CD8-positive, alpha-beta memory T cell (primary cell): ENCODE measurements at places on chromosomes 1 and 21. TPM values are rescaled to one million over a fixed set of nuclear protein-coding genes. Genes with fewer than 3 reads are reported as not detected.
A peak's percentile ranks its signal among the peaks of the same experiment; 100 is the strongest.

- DNase-seq, result no peak
Observed at GRCh38 chr1:8632102-8632501, 185.3 kb downstream of the RERE start.

DNA sequence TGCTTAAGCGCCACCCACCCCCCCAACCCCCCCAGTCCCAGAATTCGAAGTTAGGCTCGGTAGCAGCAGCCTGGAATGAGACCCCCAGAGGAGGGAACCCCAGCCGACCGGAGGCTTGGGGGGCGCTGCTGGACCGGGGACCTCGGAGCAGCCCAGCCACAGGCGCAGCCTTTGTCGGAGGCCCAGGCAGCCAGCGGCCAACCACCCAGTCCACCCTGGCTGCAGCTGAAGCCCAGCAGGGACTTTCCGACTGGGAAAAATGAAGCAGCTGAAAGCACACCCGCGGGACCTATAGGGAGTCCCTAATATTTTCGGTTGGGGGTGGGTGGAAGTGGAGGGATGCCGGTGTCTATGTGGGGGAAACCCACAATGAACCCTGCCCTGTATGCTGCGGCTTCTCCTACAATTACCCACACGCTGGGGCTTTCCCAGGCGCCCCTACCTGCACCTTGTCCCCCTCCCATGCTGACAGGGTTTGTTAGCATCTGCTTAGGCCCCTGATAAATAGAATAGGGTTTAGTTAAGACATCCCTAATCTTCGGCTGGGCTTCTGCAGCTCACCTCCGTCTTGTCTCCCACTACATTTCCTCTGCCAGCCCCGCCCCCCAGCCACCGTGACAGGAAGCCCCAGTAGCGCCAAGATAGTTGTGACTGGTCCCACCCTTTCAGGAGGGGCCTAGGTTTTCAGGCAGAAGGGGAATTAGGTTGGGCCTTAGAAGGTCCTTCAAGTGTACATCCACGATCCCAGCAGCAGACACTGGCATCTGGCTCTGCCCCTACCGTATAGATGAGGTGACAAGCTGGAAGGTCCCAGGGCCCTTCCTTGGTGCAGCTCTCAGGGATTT, 838 bp downstream of the CCDC28B start:
- peak; percentile 77 for DNase-seq

Gene S100A9
- 2.3 TPM for total RNA-seq

DNA sequence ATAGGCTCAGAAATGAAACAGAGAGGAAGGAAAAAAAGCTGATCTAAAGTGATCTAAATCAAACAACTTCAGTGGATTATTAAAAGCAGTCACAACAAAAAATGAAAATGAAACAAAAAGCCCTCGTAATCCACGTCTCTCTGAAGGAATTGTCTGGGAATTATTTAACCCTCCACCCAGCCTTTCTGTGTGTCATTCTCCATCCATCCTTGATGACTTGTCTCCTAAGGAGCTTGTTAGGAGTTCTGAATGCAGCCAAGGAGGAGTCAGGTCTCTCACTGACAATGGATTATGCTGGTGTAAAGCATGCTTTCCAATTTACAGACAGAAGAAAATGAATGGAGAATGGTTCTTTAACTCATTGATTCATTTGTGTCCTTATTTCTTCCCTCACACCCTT, 359.3 kb upstream of the RUNX1 start:
- no peak for DNase-seq

- no peak for DNase-seq
Observed at GRCh38 chr1:210536254-210536961, 207.7 kb downstream of the HHAT start.

DNA sequence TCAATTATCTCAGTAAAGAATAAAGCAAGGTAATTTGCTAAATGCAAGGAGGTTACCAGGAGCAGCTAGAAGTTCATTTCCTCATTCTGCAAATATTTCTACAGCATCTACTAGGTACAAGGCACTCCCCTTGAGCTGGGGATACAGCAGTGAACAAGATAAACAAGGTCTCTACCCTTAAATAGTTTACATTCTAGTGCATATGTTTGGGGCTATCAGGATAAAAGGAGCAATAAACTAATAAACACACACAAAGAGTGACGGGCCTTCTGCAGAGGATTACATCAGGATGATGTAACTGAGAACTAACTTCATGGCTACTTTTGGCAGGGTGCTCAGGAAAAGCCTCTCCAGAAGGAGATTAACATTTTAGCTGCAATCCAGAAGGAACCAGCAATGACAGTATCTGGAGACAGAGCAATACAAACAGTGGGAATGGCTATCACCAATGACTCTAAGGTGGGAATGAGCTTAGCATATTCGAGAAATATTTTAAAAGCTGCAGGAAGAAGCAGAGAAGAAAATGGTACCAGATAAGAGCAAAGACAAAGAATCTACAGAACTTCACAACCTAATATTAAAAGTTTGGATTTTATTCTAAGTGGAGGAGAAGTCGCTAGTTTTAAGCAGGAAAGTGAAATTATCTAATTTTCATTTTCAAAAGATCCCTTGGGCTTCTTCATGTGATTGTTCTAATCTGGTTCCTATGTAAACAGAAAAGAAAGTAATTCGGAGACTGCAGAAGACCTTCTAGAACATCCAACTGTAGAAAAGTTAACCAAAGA, 25.8 kb downstream of the TP53BP2 start:
- no peak for DNase-seq

DNA sequence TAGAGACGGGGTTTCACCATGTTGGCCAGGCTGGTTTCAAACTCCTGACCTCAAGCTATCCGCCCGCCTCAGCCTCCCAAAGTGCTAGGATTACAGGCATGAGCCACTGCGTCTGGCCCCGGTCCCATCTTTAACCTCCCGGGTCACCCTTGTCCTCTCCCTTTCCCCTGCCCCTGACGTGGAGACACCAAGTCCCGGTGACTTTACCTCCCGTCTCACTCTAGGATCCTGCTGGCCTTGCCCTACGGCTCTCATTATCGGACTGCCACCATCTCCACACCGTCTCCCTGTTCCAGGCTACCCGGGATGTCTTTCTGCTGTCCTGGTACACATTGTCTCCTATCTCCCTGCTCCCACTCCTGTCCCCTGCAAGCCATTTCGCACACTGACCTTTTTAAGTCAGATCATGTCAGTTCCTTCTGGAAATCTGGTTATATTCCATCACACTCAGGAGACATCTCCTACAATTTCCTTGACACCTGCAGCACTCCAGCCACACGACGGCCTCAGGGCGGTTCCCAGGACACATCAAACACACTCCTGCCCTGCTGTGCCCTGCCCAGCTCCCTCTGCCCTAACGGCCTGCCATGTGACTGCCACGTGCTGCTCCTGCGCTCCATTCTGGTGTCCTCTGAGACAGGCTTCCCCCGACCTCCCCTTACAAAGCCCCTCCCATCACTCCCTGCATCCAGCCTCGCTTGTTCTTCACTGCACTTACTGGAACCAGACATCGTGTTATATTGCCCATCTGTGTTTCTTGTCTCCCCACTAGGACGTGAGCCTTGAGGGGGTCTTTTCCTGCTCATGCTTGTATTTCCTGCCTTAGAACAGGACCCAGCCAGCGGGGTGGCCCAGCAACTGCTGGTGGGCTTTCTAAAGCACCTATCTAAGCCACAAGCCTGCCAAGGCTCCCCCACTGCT, 32.7 kb downstream of the TTC39A start:
- no peak for DNase-seq

DNA sequence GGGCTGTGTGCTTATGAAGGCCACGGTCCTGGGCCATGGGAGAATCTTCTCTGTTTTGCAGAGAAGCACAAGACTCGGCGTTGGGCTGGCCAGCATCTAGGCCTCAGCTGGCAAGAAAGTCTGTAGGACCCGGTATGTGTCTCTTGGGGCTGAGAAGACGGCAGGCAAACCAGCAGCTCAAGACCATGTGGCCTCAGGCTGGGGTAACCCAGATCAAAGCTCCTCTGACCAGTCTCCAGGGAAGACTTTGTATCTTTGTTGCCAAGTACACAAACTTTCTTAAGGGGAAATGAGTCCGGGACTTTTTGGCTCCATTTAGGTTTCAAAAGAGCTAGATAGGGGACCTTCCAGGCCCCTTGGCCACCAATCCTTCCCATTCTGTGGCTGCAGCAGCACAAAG, 60.1 kb downstream of the PTP4A2 start:
- no peak for DNase-seq

DNA sequence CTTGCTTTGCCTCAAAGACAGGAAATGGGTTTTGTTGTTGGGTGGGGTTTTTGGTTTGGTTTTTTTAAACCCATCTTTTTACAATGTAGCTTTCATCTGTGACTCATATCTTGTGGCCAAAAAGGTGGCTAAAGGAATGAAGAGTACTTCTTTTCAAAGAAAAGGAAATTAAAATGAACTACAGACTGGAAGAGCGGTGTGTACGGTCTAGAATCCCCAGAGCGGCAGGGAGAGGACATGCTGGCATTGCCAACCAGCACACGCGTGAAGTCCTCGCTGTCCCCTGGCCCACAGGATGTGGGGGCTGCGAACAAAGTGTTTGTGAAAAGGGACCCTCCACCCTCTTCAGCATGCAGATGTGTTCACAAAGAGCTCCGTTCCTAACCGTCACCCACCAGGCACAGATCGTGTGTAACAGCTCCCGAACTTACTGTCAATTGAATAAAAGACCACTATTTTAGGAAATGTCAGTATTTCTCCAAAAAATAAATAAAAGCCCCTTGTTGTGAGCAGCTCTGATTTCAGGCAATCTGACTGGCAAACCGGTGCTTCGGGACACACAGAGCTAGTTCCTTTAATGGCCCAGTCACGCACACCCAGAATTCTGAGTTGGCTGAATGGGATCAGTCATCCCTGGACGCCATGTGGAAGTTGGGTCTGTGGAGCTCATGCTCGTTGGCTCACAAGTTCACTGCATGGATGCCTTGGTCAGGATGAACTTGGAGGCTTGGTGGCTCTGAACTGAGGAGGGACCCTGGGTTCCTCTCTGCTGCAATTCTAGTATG, 602.9 kb downstream of the NPHP4 start:
- DNase-seq, result peak; percentile 78

Gene PLA2G2A
- total RNA-seq, result not detected

DNA sequence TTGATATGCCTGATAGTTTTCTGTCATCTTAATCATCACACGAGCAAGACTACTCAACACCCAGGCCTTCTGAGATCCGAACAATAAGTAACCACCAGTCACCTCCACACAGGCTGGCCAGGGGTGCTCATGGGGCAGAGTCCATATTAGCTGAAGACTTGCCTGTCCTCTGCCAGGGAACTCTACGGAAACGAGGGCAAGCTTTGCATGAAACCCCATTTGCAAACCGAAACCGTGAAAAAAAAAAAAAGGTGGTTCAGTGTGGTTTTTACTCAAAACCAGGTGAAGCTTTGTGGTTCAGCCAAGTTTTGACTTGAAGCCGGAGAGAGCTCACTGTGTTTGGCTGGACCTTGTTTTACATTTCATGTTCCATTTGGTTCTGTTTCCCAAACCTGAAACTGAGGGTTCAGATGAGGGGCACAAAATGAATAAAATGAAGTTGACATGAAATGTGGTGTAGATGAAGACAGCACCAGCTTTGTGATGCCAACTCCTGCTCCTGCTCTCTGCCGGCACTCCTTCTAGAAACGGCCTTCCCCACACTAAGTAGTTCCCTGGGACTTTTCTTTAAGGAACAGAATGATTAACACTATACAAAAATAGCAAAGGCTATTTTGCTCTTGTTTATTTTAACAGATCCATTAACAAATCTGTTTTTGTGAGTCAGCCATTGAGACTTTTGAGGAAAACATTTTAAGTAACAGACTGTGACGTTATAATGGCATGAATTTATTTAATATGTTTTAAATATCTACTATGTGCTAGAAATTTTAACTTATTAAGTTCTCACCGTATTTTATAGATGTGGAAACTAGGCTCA, 74.7 kb downstream of the RUNX1 start:
- DNase-seq, result peak; percentile 70

Gene CGN
- 1.1 TPM for total RNA-seq

Gene TCHH
- total RNA-seq, result 0.09 TPM

GRCh38 chr1:198273748-198274295, 117.0 kb downstream of the NEK7 start:
- no peak for DNase-seq

Gene CLCA1
- not detected for total RNA-seq

Gene CYP4A22
- not detected for total RNA-seq

GRCh38 chr21:30994932-30995331, 43.3 kb downstream of the KRTAP19-8 start:
- no peak for DNase-seq

GRCh38 chr1:10727751-10728232, 68.7 kb downstream of the CASZ1 start:
- no peak for DNase-seq

DNA sequence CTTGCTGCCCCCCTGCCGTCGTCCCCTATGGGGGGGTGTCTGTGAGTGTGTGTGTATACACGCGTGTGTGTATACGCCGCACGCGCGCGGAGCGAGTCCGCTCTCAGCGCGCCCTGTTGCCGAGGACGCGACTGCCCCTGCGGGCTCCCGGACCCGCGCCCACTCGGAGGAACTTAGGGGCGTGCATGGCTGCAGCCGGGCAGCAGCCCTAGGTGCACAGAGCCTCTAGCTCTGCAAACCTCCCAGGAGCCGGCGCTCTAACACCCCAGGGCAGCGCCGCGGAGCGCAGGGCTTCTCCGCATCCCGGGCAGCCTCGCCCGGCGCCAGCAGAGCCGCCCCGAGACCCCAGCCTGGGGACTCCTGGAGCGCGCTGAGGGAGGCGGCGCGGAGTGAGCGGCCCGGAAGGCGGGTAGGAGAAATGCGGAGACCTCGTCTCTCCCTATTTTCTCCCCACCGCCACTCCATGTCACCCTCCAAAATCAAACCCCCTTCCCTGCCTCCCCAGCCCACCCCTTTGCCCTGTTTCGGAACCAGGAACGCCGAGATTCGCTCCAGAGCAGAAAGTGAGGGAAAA, 574 bp downstream of the ITPKB start:
- DNase-seq, result peak; percentile 44

DNA sequence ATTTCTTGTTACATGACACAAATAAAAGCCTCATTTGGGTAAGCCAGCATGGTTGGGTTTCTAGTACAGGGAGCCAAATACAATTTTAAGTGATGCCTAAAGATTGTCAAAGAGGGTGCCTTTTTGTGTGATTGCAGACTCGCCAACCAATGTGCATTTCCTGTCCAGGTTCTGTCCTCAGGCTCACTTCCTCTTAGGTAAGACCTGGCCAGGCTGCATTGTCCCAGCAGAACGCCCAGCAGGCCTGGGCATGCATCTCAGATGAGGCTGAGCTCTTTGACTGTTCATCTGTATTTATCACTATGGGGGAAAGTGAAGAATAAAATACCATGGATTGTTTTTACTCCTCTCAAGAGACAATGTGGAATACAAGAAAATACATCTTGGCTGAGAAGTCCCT, 49.7 kb downstream of the KCNC4 start:
- no peak for DNase-seq
